ENCODE measurements at places on chromosomes 13 and 19. TPM values are rescaled to one million over a fixed set of nuclear protein-coding genes. Genes with fewer than 3 reads are reported as not detected.

The VSTM1 gene
- not detected for polyA plus RNA-seq

The RGL3 gene
- polyA plus RNA-seq, result 67.6 TPM

The NLRP11 gene
- polyA plus RNA-seq, result 0.27 TPM

The CEACAM8 gene
- polyA plus RNA-seq, result 0.13 TPM

The UPF1 gene
- 66.1 TPM for polyA plus RNA-seq

The CDX2 gene
- polyA plus RNA-seq, result not detected

The FAM124A gene
- polyA plus RNA-seq, result 5.4 TPM

The CPB2 gene
- 0.13 TPM for polyA plus RNA-seq

The REEP6 gene
- 26.3 TPM for polyA plus RNA-seq

The NDFIP2 gene
- polyA plus RNA-seq, result 59.0 TPM

The TNFRSF19 gene
- polyA plus RNA-seq, result 51.2 TPM

GRCh38 chr19:29372091-29372415 is 153.7 kb upstream of the VSTM2B start:
- DNase-seq, result no peak

DNA sequence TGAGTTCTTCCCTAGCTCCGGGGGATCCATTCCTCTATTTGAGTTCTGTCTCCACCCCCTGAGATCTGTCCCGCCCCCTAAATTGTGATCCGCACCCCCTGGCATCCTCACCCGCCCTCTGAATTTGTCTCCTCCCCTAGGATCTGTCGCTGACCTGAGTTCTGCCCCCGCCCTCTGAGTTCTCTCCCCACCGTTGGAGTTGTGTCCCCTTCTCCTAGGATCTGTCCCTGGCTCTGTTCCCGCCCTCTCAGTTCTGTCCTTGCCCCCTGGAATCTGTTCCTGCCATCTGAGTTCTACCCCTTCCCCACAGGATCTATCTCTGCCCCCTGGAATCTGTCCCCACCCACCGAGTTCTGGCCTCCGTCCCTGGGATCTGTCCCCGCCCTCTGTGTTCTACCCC is 1.0 kb upstream of the SLC17A7 start:
- no peak for DNase-seq

DNA sequence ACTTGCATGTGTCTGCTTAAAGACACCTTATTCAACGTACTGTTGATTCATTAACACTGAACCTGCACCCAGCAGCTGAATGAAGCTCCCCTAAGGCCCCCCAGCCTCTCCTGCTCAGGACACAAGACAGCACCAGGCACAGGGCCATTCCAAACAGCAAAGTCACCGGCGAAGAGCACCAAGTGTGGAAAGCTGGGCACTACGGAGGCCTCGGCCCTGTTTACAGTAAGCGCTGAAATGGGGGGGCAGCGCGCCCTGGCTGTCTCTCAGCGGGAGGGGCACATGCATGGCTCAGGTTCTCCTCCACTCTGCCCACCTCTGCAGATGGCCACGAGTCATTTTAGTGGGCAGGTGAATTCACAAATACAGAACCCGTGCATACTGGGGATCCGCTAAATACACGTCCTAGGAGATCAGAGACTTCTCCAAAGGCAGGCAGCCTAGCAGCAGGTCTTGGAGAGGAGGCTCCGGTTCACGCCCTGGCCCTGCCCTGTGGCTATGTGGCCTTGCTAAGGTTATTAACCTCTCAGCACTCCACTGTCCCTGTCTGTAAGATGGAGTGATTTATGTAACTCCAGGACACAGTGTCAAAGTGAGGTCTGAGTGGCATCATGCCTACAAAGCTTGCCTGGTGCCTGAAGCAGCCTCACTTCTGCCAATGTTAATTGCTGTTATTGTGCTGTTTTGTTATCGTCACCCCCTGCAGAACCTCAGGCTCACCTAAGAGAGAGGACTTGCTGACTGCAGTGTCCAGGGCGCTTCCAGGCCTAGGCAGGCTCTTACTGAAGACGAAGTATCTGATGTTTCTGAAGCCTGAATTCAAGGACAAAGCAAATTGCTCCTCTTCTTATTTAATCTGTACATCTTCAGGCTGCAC is 207.4 kb upstream of the SOX1 start:
- DNase-seq, result no peak

DNA sequence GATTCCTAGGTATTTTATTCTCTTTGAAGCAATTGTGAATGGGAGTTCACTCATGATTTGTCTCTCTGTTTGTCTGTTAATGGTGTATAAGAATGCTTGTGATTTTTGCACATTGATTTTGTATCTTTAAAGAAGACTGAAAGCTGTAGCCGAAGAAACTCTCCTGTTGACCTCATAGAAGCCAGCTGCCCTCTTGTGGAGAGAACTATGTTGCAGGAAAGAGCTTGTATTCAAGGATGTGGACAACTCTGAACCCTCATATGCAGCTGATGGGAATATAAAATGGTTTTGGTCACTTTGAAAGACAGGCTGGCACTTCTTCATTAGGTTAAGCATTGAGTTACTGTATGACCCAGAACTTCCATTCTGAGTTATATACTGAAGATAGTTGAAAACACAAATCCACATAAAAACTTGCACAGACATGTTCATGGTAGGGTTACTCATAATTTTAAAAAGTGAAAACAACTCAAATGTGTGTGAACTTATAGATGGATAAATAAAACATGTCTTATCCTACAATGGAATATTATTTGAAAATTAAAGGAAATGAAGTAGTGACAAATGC is 65.8 kb upstream of the SLITRK6 start:
- peak; percentile 2 for DNase-seq

DNA sequence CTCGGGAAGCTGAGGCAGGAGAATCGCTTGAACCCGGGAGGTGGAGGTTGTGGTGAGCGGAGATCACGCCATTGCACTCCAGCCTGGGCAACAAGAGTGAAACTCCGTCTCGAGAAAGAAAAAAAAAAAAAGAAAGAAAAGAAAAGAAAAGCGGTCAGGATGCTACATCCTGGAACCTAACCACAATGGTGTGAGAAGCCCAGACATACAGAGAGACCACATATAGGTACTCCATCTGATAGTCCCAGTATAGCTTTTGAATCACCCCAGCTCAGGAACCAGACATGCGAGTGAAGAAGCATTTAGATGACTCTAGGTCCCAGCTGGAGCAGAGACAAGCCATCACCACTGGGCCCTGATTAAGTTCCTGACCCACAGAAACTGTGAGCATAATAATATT is 3.2 kb downstream of the IFNL1 start:
- DNase-seq, result no peak

DNA sequence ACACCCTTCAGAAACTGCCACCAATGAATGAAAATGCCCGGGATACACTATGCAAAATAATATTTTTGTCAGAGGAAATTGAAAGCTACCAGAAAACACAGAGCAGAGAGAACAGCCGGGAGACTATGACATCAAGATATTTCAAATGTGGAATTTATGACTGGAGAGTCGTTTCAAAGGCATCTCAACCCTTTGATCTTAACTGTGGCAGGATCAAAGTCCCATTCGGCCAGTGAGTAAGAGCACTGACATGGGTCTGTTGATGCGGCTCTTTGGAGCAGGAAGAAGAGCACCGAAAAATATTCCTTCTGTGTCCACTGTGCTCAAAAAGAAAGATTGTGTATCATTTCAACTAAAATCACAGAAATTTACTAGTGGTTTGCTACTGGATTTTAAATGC is 201.9 kb downstream of the RFC3 start:
- peak; percentile 48 for DNase-seq

DNA sequence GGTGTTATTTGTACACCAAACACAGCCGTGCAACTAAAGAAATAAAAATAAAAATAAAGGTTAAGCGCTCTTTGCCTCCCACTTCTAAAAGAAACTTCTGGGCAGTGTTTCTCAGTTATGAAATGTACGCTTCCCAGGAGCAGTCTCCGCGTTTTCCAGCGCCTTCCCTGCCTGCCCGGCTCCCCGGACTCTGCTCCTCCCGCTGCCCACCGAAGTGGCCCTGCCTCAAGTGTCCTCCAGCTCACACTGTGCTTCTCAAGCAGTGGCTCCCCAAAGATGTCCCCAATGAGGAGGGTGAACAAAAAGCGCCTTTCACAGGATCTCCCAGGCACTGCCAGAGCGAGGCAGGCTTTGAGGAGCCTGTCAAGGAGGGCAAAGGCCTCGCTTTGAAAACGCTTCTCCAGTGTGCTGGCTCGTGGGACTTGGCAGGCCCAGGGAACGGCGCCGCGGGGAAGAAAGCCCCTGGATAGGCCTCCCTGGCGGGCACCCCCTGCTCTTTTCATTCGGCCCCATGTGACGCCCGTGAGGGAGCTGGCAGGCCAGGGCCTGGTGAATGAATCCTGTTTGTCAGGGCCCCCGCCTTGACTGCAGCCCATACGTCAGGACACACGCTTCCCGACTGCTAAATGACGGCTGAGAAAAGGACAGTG is 187.1 kb downstream of the FOXO1 start:
- DNase-seq, result no peak

GRCh38 chr19:10043286-10043927 is 30.1 kb downstream of the RDH8 start:
- DNase-seq, result no peak

DNA sequence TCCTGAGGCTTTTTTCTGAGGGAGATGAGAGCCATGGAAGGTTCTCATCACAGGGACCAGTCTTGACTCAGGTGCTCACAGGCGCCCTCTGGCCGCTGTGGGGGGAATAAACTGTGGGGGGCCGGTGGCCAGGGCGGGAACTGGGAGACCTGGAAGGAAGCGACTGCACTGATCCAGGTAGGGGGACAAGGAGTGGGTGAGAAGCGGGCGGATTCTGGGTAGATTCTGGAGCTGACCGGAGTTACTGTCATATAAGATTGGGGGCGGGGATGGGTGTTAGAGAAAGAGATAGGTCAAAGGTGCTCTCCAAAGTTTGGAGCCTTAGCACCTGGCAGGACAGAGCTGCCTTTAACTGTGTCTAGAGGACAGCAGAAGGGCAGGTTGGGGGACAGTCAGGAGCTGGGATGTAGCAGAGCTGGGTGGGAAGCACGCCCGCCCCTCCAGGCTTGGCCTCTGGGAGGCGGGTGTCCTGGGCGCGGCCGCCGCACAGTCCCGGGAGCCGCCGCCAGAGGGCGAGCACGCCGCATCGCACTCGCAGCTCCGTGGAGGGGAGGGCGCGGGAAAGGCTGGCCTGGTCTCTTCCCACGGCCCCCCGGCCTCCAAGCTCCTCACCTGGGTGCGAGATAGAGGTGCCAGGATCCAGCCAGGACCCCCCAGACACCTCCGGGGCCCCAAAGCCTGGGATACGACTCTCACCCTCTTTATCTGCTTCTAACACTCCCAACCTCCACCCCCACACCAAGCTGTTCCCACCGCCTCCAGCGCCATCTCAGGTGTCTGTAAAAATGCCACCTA is 4.2 kb upstream of the DAND5 start:
- peak; percentile 61 for DNase-seq

DNA sequence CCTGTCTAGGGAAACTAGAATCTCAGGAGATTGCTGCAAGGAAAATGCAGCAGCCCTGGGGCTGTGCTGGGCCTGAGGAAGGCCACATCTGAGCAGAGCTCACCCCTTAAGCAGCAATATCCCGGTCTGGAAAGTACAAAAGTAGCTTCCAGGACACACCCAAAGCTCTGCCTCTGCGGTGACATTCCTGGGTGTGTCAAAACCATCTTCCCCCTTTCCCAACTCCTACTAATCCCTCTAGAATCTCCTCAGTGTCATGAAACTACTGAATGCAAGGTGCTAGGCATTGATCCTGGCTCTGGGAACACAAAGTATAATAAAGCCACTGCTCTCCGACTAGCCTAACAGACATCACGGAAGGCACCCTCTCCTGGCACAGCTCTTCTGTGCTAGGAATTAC is 5.0 kb downstream of the PBX4 start:
- DNase-seq, result no peak

DNA sequence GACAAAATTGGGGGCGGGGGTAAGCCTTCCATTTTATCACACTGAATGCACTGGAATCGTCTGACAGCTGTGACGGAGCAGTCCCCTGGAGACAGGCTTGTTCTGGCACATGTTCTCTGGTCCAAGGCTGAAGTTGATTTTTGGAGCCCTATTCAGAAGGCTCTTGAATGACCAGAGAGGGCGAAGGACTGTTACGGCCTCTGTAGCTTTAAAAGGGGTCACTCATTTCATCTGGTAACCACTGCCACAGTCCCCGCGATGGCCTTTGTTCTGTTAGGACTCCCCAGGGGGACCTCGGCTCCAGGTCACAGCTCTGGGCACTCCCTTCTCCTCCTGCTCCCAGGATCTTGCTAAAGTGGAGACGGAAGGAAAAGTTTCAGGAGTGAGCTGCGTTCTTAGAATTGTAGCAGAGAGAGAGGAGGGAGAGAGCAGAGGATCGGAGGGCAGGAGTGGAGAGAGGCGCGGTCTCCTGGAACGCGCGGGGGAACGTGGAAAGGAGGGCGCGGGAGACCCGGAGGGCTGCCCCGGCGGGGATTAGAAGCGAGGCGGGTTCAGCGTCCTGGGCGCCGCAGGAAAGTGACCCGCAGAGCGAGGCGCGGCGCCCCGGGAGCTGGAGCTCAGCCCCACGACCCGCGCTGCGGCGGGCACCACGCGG is 134.3 kb upstream of the MYO16 start:
- DNase-seq, result no peak

DNA sequence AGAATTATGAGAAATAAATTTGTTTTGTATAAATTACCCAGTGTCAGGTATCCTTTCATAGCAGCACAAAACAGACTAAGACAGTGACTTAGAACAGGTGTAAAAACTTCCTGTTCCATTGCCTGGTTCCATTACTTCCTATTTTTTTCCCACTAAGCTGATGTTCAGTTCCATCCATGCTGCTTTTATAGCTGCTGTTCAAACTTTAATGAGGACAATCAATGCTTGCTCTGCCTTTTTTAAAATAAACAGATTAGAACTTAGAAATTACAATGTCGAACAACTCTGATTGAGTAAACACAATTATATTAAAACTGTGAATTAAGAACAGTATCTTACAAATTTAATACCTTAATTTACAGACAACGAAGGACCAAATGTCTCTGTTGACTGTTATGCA is 818.9 kb downstream of the OLFM4 start:
- DNase-seq, result no peak

DNA sequence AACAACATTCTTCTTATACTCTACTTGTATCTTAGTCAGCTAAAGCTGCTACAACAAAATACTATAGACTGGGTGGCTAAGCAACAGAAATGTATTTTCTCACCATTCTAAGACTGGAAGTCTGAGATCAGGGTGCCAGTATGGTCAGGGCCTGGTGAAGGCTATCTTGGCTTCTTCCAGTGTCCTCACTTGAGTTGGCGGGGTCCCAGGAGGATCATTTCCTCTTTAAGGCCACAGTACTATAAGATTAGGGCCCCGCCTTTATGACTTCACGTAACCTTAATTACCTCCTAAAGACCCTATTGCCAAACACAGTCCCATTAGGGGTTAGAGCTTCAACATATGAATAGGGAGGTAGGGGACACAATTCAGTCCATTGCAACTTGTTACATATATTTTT is 30.7 kb upstream of the DOCK9 start:
- no peak for DNase-seq

- no peak for DNase-seq
Observed at GRCh38 chr19:4577020-4577782, 17.7 kb upstream of the SEMA6B start.

GRCh38 chr19:38505958-38506357 is 72.5 kb downstream of the RYR1 start:
- no peak for DNase-seq

Measured in renal pelvis (tissue), 12 donors.